Left ventricle myocardium inferior (tissue), 1 donor: ENCODE measurements at places on chromosomes 2 and 18.

DNA sequence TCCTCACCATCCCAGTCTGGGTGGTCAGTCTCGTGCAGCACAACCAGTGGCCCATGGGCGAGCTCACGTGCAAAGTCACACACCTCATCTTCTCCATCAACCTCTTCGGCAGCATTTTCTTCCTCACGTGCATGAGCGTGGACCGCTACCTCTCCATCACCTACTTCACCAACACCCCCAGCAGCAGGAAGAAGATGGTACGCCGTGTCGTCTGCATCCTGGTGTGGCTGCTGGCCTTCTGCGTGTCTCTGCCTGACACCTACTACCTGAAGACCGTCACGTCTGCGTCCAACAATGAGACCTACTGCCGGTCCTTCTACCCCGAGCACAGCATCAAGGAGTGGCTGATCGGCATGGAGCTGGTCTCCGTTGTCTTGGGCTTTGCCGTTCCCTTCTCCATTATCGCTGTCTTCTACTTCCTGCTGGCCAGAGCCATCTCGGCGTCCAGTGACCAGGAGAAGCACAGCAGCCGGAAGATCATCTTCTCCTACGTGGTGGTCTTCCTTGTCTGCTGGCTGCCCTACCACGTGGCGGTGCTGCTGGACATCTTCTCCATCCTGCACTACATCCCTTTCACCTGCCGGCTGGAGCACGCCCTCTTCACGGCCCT lies 11.2 kb downstream of the ACKR3 start:
- no peak for DNase-seq

DNA sequence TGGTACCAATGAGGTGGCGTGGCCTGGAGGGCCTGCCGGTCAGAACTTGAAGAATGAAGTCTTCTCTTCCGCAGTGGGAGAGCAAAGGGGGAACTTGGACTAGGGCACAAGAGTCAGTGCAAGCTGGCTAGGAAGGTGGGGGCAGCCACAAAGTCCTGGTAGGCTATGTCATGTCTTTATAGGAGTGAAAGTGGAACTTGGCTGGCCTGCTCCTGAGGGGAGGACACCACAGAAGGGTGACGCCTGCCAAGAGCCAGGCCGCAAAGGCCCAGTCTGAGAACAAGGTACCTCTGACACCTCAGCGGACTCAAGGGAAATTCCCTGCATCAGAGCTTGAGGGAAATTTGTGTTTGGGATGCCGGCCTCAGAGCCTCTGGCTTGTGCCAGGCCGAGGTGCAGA lies 32.2 kb upstream of the MAP3K20 start:
- DNase-seq, result peak; percentile 33

GRCh38 chr2:241551998-241552737 lies 6.4 kb upstream of the BOK start:
- DNase-seq, result no peak

GRCh38 chr18:50218432-50219197 lies 23.7 kb upstream of the MYO5B start:
- DNase-seq, result no peak

- no peak for DNase-seq
These were observed 2.1 kb downstream of the TEX51 start for GRCh38 chr2:126900646-126901319.

DNA sequence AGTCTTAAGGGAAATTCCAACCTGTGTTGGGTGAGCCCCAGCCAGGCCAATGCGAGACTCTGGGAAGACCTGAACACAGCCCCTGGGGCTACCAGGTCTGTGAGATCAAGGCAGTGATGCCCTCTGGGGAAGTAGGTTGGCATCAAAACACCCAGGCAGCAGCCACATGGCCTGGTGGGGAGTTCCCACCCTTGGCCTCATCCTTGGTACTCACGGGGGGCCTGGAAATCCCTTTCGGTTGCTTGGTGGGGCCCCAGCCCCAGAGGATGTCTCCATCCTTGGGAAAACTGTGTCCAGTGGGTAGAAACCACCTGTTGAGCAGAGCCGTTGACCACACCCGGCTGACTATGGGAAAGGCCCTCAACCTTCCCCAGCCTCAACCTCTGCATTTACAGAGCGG lies 56.0 kb upstream of the PXDN start:
- no peak for DNase-seq

- DNase-seq, result no peak
These were observed 51.1 kb downstream of the LPIN2 start for GRCh38 chr18:2961821-2962220.
